ENCODE measurements at places on chromosomes 2 and 18.

DNA sequence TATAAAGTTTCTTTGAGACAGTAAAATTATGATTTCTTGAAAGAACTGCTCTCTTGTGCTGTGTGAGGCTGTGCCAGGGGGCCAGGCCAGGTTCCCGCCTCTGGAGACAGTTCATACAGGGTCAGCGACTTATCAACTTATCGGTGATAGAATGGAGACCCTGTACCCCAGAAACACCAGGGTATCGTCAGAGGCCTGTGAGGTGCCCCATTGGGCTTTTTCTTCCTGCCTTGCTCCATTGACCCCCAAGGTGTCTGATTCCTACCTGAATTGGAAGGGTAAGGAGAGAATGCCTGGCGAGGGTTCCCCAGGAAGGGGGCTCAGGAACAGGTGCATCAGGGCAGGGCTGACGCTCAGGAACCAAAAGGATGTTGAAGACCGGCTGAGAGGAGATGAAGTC lies 4.3 kb downstream of the DLX1 start:
- H3K4me1 ChIP-seq, result peaks cover 19% of the 10 kb centered on the region
- H3K36me3 ChIP-seq, result peaks cover 3% of the 10 kb centered on the region
- no peak overlapping the region for H3K4me3 ChIP-seq

DNA sequence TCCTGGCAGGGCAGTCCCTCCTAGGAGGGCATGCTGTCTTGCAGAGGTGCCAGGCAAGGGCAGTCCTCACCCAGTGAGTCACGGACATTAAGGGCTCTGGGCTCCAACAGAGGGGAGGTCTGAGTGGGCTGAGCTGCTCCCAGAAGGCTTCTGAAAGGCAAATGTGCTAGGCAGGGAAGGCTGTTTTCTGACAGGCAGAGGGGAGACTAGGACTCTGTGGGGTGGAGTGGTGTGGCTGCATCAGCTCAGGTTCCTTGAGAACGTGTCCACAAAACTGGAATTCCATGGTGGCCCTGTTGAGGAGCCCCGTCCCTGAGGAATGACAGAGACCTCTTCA lies 283.5 kb downstream of the MYCN start:
- no peak for DNase-seq
- no peak overlapping the region for H3K4me3 ChIP-seq
- H3K4me1 ChIP-seq, result no peaks in the 10 kb centered on the region
- no peak overlapping the region for H3K27ac ChIP-seq

GRCh38 chr18:61955644-61956043 lies 62.8 kb upstream of the RNF152 start:
- H3K36me3 ChIP-seq, result no peaks in the 10 kb centered on the region
- H3K4me3 ChIP-seq, result no peak overlapping the region
- no peak for DNase-seq
- H3K27ac ChIP-seq, result no peak overlapping the region
- H3K27me3 ChIP-seq, result no peaks in the 10 kb centered on the region

DNA sequence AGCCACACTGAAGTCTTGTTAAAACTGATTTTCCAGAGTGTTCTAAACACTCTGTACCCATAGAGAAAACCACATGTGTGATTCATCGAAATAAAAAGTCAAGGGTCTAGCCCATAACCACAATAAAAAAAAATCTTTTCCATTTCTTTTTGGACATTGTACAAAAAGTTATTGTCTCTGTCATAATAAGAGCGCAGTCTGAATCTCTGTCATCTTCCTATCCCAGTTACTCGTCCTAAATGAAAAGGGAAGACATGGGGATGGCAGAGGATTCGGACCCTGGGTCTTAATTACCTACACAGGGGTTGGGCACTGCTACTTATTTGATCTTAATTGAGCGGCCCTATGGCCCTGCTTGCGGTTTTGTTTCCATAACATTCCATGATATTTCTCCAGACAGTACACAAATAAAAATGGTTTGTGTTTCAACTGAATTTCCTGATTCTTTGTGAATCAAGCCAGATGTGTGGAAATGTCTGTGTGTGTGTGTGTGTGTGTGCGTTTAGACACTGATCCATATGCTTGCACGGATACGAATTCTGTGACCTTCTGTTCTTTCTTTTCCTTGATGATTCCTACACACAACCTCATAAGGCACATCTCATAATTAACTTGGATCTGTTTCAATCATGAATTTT lies 133.4 kb upstream of the SPATS2L start:
- H3K36me3 ChIP-seq, result no peaks in the 10 kb centered on the region
- no peaks in the 10 kb centered on the region for H3K27me3 ChIP-seq
- no peak overlapping the region for H3K4me3 ChIP-seq
- peaks cover 31% of the 10 kb centered on the region for H3K4me1 ChIP-seq
- no peak overlapping the region for H3K27ac ChIP-seq

DNA sequence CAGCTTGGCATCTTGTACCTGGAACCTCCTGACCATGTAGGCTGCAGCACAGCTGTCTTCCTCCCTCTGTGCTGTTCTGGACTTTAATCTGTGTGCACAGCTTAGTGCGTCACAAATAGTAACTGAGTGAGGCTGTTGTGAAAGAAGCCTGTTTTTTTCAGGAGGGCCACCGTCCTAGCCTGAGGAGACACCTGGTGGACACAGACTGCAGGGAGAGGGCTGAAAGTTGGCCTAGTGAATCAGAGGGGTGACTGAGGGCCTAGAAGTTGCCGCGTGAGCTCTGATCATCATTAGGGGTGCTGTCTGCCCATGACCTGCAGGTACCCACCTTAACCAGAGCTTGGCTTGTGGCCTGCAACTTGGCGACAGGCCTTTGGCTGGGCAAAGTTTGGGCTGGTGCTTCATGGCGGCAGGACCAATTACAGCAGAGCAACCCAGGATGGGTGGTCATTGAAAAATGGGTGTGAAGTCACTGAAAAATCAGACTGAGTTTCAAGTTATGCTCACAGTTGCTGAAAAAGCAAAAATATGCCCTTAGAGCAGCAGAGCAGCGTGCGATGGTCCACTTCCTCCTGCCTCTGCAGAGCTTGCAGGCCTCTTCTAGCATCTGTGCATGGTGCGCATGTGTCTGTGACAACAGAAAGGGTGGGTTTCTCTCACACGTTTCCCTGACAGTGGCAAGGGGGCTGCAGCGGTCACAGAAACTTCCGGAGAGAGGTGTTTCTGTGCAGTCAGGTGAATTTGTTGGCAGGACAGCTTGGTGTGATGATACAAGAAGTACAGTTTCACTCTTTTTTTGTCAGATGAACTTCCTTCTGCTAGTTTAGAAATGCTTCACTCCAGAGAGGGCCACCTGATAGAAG lies 9.6 kb downstream of the GDF7 start:
- H3K27me3 ChIP-seq, result peaks cover 24% of the 10 kb centered on the region
- DNase-seq, result no peak
- H3K36me3 ChIP-seq, result no peaks in the 10 kb centered on the region
- H3K27ac ChIP-seq, result no peak overlapping the region
- peaks cover 11% of the 10 kb centered on the region for H3K4me1 ChIP-seq

GRCh38 chr2:177905640-177906039 lies 166.9 kb downstream of the PDE11A start:
- no peak overlapping the region for H3K4me3 ChIP-seq
- no peaks in the 10 kb centered on the region for H3K27me3 ChIP-seq
- no peaks in the 10 kb centered on the region for H3K36me3 ChIP-seq

GRCh38 chr18:22637787-22638186 lies 220.1 kb upstream of the CTAGE1 start:
- no peaks in the 10 kb centered on the region for H3K36me3 ChIP-seq
- peak; percentile 90 for DNase-seq
- H3K27ac ChIP-seq, result peak overlapping the region; percentile 97
- no peaks in the 10 kb centered on the region for H3K27me3 ChIP-seq

GRCh38 chr2:105882341-105882740 lies 137.6 kb downstream of the NCK2 start:
- peaks cover 20% of the 10 kb centered on the region for H3K4me1 ChIP-seq
- no peaks in the 10 kb centered on the region for H3K36me3 ChIP-seq
- no peak overlapping the region for H3K27ac ChIP-seq
